Heart right ventricle (tissue), 16 donors: ENCODE measurements at places on chromosomes 6 and 20. TPM values are rescaled to one million over a fixed set of nuclear protein-coding genes. Genes with fewer than 3 reads are reported as not detected.

PEDS1 gene
- 31.1 TPM for polyA plus RNA-seq

MATN4 gene
- polyA plus RNA-seq = not detected

GRCh38 chr6:158993639-158994038 is 6.4 kb downstream of the RSPH3 start:
- DNase-seq = no peak

- DNase-seq = no peak
Observed at GRCh38 chr6:121951918-121952379, 447.5 kb upstream of the HSF2 start.

DNA sequence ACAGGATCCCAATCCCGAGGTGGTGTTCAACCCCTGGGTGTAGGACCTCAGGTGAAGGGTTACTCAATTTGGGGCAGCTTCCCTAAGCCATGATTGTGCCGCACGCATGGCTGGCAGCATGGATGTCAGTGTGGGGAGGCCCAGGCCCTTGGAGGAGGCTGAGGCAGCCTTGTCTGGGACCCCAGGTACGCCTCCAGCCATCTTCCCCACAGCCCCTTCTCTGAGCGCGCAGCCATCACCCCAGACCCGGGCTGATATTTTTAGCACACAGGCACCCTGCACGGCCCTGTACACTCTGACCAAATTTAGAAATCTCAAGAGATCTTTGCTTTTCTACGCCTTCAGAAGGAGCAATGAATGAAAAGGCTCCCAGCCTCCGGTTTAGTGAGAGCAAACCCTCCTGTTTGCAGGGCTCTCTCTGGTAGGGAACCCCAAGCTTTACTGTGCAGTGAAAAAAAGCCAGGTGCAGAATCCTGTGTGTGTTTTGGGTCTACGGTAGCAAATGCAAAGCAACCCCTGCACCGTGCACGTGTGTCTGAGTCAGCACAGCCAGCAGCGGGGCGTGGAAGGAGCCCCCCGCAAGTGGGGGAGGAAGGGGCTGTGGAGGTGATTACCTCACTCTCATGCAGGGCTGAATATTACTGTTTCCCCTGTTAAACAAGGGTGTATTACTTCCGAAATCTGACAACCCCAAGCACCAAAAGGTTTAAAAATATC is 44.3 kb downstream of the CTCFL start:
- DNase-seq = no peak

DNA sequence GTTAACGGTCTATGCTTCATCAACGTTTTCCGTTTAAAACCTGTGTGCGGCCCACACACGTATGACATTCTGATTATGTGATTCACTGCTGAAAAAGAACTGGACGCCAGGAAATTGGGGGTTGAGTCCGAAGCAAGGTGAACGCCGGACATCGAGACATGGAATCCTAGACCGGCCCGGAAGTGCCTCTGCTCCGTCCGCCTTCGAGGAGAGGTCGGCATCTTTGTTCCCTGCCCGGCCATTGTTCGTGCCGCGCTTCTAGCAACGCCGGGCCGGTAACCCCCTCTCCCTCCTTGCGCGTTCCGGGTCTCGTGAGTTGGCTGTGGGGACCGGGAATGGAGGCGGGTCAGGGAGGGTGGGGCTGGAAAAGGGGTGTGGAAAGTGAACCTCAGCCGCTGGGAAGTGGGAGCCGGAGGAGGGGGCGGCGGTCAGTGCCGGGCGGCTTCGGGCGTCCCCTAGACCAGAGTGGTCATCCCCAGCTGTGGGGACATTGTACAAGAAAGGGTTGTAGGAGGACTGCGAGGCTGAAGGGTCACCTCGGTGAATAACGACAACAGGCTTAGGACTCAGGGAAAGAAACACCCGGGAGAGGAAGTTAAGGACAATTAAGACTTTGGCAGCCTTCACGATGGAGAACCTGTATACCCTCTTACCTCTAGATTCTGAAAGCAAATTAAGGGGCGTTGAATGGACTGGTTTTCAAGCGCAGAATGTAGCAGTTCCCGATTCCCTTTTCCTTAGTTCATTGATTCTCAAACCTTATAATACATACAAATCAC is at the start of gene ZSCAN9:
ZSCAN9 (plus strand) TSS at position 220 of the 779 bp plus-strand sequence. CDS start 1,810 bp downstream, outside the sequence.
- peak; percentile 84 for DNase-seq

- DNase-seq = no peak
Observed at GRCh38 chr20:63891061-63892002, 3.6 kb upstream of the DNAJC5 start.
